T-helper 1 cell treated with Interleukin-12 subunit alpha and Interleukin-12 subunit beta and Interleukin-4 antibody, amounts not matched to agents 30 ng/mL and 1 ng/mL, for 36 hours (primary cell): ENCODE measurements at places on chromosomes 1 and 21. TPM values are rescaled to one million over a fixed set of nuclear protein-coding genes. Genes with fewer than 3 reads are reported as not detected.

The SLC41A1 gene
- total RNA-seq, result 19.8 and 19.9 TPM in 2 replicates

The LAMC1 gene
- 0.37 and 0.51 TPM in 2 replicates for total RNA-seq

The GBP6 gene
- 3.8 and 4.2 TPM in 2 replicates for total RNA-seq

The SLAMF1 gene
- total RNA-seq, result 126 and 127 TPM in 2 replicates

The SPATA1 gene
- total RNA-seq, result 0.29 and 1.3 TPM in 2 replicates

The FAM177B gene
- total RNA-seq, result not detected in 2 replicates

The FCGR2B gene
- 0.24 TPM in 1 of 2 replicates, not detected in the other for total RNA-seq

The TRIM58 gene
- total RNA-seq, result 0.61 TPM in 2 replicates

The TEX38 gene
- 0.34 TPM in 1 of 2 replicates, not detected in the other for total RNA-seq

The CD84 gene
- 21.1 and 25.4 TPM in 2 replicates for total RNA-seq

The USH2A gene
- total RNA-seq, result not detected in 2 replicates

The PER3 gene
- total RNA-seq, result 2.5 and 3.8 TPM in 2 replicates

The GSTM5 gene
- total RNA-seq, result not detected in 2 replicates

The FBXO2 gene
- total RNA-seq, result 2.0 TPM in 2 replicates

The PTGS2 gene
- 0.17 and 0.32 TPM in 2 replicates for total RNA-seq

The TSNAX gene
- total RNA-seq, result 36.9 and 39.2 TPM in 2 replicates

The RASAL2 gene
- total RNA-seq, result not detected in 2 replicates

The NBPF10 gene
- 5.8 and 6.3 TPM in 2 replicates for total RNA-seq

The GJA8 gene
- total RNA-seq, result not detected in 2 replicates

The TAL1 gene
- total RNA-seq, result not detected in 2 replicates

The FCRL6 gene
- 0.34 and 0.49 TPM in 2 replicates for total RNA-seq

The VSIG8 gene
- total RNA-seq, result not detected in 2 replicates

The SPRR1B gene
- not detected in 2 replicates for total RNA-seq

The LCE3E gene
- not detected in 2 replicates for total RNA-seq

The AXDND1 gene
- 0.61 TPM in 1 of 2 replicates, not detected in the other for total RNA-seq

The AMY1B gene
- total RNA-seq, result not detected in 2 replicates

The FCER1G gene
- total RNA-seq, result 1.7 and 2.9 TPM in 2 replicates

The RAVER2 gene
- 0.34 and 0.42 TPM in 2 replicates for total RNA-seq

The SLAMF6 gene
- 34.0 and 35.2 TPM in 2 replicates for total RNA-seq

The PTPRF gene
- 0.68 and 0.81 TPM in 2 replicates for total RNA-seq

The FAM43B gene
- total RNA-seq, result not detected in 2 replicates

The VAV3 gene
- total RNA-seq, result 2.0 and 2.5 TPM in 2 replicates

The CRB1 gene
- not detected in 2 replicates for total RNA-seq

The S100A7 gene
- not detected in 2 replicates for total RNA-seq

The PROX1 gene
- not detected in 2 replicates for total RNA-seq

The PLEKHN1 gene
- total RNA-seq, result 2.2 and 2.4 TPM in 2 replicates

The NBPF6 gene
- total RNA-seq, result 0.39 and 0.46 TPM in 2 replicates

The DIO1 gene
- not detected in 2 replicates for total RNA-seq

The OR6N2 gene
- total RNA-seq, result not detected in 2 replicates

The HES3 gene
- not detected in 2 replicates for total RNA-seq

The PROK1 gene
- 0.15 TPM in 1 of 2 replicates, not detected in the other for total RNA-seq

The OR2T11 gene
- total RNA-seq, result not detected in 2 replicates

The ABL2 gene
- 10.0 and 12.6 TPM in 2 replicates for total RNA-seq

The BARHL2 gene
- total RNA-seq, result not detected in 2 replicates

The PPIAL4G gene
- 0.56 and 1.0 TPM in 2 replicates for total RNA-seq

The SLC30A7 gene
- 47.7 and 51.5 TPM in 2 replicates for total RNA-seq

The NOTCH2 gene
- 163 and 168 TPM in 2 replicates for total RNA-seq

The LDLRAD1 gene
- total RNA-seq, result not detected in 2 replicates

The HSD3B2 gene
- not detected in 2 replicates for total RNA-seq

The TLR5 gene
- total RNA-seq, result 0.17 TPM in 1 of 2 replicates, not detected in the other

The CNN3 gene
- total RNA-seq, result 2.8 and 3.1 TPM in 2 replicates

The LHX8 gene
- total RNA-seq, result not detected in 2 replicates

The SLC6A9 gene
- total RNA-seq, result 4.0 and 4.9 TPM in 2 replicates

The CEPT1 gene
- total RNA-seq, result 35.4 and 38.4 TPM in 2 replicates

The MCOLN3 gene
- total RNA-seq, result 12.0 and 12.3 TPM in 2 replicates
